ENCODE measurements at places on chromosomes 11 and 22.
A peak's percentile ranks its signal among the peaks of the same experiment; 100 is the strongest.

- DNase-seq, result no peak
These were observed 28.1 kb upstream of the P2RY2 start for GRCh38 chr11:73189723-73190556.

- no peak for DNase-seq
These were observed 51.3 kb downstream of the CACNA1I start for GRCh38 chr22:39621826-39622225.

- no peak for DNase-seq
These were observed 5.4 kb upstream of the IGLL5 start for GRCh38 chr22:22882033-22882717.

DNA sequence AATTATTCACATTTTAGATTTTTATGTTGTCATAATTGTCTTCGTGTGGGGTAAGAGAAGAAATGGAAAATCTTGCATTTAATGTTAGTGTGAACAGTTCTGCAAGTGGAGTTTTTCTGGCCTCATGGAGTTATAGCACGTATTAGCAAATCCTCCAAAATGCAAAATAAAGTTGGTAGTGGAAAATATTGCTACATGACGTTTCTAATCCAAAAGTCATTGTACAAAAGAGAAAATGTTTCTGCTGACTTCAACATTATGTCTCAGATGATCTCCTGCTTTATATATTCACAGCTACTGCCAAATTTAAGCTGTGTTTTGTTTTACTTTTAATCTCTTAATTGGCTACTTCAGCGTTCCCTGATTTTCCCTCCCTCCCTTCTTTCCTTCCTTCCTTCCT, 1804.0 kb upstream of the RAG2 start:
- DNase-seq, result no peak

- DNase-seq, result no peak
These were observed 2.0 kb downstream of the SIPA1 start for GRCh38 chr11:65639623-65640482.

DNA sequence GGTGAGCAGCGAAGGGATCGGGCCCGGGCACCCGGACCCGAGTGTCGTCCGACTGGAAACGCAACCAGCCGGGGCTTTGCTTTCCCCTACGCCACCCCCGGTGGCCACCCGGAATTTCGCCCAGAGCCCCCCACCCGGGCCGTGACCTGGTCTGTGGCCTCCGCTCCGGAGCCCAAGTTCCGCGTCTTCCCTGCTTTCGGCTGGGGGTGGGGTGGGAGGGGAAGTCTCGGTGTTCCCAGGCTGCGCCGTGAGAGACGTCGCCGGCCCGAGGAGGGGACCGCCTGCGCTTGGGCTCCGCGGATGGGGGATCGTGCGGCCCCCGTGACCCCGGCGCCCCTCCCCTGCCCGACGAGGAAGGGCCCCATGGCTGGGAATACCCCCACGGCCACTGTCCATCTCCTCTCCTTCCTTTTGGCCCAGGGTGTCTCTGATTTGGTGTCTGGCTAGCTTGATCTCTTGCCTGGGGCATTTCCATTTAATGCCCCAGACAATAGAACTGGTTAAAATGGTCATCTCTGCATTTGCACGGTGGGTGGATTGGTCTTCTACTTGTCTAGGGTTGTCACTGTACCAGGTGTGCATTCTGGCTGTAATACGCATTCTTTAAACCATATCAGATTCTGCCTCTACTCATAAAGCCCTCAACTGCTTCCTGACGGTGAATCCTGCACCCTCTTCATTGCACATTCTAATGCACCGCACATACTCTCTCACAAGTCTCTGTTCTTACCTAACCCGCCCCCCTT, 789 bp downstream of the SIK2 start:
- DNase-seq, result peak; percentile 35

Data from HCEC 1CT (cell line).